ENCODE measurements at places on chromosomes 1 and 21.

DNA sequence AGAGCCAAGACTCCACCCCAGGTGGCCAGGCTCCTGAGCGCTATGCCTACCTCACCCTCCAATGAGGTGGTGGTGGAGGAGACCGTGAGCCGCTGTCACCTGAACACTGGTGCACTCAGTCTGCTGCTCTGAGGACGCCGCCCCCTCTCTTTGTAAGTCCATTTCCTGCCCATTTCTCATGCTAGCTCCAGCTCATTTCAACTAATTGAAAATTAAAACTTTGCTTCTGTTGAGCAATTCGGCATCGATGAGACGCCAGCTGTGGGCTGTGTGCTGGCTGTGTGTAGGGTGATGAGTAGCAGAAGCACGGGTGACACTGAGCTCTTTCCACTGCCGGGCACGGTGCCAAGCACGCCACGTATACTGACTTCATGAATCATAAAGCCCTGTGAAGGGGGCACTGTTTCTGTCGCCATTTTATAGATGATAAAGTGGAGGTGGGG, 11.2 kb downstream of the TNFRSF1B start:
- DNase-seq: no peak

- DNase-seq: no peak
Observed at GRCh38 chr21:42570362-42570761, 56.7 kb downstream of the SLC37A1 start.

DNA sequence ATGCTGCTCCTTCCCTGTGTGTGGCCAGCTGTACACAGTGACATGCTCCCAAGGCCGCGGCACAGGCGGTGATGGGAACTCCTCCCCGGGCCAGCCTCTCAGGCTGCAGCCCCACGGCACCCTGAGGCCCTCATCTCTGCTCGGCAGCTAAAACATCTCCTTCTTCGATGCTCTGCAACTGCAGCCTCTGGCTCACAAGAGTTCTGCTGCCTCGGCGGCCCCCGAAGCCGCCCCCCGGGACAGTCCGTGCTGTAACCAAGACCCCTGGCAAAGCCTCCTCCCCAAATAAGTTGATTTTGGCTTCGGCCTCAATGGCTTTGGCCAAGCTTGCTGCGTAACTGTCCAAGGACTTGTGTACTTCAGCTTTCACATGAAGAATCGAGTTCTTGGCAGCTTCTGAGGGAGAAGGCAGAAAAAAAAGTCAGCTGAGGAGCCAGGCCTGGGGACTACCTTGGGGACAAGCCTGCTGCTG, 51.3 kb downstream of the GPR161 start:
- no peak for DNase-seq

DNA sequence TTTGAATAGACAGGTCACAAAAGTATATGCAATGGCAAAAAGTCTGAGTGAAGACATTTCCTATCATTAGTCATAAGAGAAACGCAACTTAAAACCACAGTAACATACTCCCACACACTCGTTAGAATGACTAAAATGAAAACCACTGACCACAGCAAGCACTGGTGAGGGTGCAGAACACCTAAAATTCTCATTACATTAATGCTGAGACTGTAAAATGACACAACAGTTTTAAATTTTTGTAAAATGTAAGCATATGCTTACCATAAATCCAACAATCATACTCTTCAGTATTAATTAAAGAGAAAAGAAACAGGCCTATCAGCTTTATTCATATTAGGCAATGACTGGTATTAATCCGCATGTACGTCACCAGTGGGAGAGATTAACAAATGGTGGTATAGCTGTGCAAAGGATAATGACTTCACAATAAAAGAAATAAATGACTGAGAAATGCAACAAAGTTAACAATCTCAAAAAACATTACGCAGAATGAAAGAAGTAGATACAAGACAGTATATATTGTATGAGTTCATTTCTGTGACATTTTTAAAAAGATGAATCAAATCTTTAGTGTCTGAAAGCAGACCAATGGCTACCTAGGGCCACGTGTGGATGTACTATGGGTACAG, 253.5 kb downstream of the AKT3 start:
- peak; percentile 71 for DNase-seq

GRCh38 chr1:2554621-2555387, 1.4 kb upstream of the TNFRSF14 start:
- DNase-seq: no peak

DNA sequence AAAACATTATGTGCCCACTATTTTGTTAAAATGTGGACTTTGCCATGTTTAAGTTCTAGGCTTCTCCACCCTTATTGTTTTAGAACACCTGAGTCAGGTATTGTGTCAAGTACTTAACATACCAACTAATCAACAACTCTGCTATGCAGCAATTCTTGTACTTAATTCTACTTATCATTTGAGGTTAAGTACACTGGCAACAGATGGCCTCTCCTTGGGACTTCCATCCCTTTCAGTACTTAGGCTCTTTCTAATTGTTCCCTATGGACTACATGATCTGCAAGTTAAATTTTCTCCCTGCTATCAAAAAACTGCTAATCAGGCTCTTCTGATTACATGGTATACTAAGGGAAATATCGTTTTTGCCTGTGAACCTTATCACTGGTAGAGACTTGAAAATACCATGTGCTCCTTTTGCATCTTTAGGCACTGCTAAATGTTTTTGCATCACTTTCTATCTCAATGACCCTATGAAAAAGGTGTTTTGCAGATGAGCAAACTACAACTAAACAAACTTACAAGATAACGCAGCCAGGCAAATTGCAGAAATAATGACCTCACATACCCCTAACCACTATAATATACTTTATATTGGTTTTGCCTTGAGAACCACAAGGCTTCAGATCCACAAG, 18.9 kb downstream of the SFPQ start:
- DNase-seq: no peak

DNA sequence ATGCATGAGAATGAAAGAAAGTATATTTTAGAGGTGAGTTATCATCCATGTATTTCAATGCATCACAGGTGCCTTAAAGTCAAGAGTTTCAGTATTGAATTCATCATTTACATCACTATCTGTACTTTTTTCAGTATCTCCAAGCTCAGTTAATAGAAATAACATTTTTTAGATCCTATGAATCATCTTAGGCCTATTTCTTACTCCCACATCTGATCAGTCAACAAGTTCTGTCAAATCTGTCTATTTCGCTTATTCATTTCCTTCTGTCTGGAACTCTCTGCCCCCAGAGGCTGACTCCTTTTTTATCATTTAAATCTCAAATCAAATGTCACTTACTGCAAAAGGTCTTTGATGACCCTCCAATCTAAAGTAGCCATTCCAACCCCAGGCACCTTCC, 295.2 kb downstream of the LRRC7 start:
- no peak for DNase-seq

DNA sequence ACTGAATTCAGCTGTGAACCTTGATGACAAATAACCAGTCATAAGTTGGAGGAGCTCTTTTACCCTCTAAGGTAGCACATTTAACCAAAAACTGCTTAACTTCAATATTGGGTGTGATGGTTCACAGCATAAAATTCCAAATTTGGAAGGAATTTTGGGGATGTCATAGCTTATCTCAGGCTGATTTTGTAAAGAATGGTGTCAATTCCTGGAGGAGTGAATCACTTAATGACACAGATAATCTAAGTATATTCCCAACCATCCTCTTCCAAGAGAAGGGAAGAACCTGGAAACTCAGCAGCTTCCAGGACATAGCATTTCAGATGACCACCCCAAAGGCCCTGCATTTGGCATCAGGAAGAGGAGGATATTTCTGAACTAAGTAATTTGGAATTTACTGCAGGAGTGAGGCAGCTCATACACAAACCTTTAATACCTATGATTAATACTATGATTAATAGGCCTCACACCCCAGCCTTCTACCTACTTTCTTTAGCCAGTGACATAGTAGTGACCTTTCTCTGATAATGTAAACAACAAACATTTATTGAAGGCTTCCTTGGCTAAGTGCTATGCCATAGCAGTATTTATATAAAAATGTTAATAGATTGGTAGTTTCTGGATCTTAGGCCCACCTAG, 14.5 kb downstream of the GLUL start:
- DNase-seq: no peak

DNA sequence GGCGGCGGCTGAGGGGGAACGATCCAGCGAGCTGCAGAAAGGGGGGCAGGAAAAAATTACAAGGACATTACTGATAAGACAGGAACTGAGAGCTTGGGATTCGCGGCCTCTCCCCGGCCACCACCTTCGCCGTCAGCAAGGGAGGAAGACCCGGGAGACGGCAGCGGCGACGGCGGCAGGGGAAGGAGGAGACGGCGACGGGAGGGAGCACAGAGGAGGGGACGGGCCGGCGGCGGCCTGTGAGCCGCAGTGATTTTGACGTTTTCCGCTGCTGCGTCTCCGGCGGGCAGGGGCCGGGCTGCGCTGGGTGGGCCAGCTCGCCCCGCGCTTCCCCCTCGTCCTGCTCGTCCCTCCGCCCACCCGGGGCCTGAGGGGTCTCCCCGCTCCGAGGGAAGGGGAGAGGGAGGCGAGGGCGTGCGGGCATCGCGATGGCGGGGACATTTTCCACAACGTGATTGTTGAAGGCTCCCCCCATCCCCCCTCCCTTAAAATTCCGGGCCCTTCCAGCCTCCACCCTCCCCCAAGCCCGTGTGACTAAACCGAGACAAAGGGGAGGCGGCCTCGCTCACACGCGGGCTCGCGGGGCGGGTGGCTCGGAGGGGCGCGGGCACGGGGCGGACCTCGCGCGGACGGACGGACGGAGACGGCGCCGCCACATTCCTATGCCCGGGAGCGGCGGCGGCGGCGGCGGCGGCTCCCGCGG, 407 bp downstream of the CAMSAP2 start:
- no peak for DNase-seq

GRCh38 chr1:243421784-243422183, 165.9 kb downstream of the SDCCAG8 start:
- peak; percentile 16 for DNase-seq

- DNase-seq: no peak
Observed at GRCh38 chr1:79398501-79398900, 392.0 kb upstream of the ADGRL4 start.

GRCh38 chr1:235831148-235831547, 35.6 kb downstream of the LYST start:
- no peak for DNase-seq

- no peak for DNase-seq
Observed at GRCh38 chr1:16120407-16120806, 35.5 kb downstream of the EPHA2 start.

DNA sequence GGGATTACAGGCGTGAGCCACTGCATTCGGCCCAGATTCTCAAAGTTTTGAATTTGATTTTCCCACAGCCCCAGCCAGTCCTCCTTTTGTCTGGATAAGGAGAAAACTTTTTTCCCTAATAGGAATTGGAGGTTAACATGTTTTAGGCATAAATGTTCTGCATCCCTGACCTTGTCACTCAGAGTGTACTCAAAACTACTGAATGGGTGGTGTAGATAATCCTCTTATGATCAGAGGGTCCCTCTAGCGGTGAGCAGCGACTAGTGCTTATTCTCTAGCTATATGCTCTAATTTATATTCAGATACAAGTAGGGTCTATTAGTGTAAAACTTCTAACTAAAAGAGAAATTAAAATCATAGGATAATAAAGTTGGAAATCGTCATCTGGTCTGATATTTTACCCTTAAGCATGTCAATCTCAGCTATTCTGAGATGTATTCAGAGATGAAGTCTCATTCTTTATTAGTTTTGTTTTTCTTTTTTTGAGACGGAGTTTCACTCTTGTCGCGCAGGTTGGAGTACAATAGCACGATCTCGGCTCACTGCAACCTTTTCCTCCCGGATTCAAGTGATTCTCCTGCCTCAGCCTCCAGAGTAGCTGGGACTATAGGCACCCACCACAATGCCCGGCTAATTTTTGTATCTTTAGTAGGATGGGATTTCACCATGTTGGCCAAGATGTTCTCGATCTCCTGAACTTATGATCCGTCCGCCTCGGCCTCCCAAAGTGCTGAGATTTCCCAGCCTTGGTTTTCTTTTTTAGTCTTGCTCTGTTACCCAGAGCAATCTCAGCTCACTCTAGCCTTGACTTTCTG, 2.7 kb upstream of the PSMD4 start:
- peak; percentile 58 for DNase-seq

DNA sequence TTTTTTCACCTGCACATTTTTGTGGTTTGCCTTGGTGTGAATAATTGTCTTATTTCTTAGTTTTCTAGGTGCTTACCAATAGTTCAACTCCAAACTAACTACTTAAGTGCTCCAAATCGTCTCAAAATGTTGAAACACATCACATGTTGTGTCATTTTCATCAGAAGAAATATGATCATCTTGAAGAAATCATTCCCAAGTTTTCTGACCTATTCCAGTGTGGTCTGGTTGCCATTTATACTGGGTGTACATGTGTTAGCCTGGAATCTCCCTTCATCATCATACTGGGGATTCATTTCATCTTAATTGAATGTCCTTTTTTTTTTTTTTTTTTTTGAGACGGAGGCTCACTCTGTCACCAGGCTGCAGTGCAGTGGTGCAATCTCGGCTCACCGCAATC, 67.0 kb downstream of the EIF2B3 start:
- DNase-seq: no peak

GRCh38 chr21:26107429-26107828, 63.1 kb downstream of the APP start:
- no peak for DNase-seq

DNA sequence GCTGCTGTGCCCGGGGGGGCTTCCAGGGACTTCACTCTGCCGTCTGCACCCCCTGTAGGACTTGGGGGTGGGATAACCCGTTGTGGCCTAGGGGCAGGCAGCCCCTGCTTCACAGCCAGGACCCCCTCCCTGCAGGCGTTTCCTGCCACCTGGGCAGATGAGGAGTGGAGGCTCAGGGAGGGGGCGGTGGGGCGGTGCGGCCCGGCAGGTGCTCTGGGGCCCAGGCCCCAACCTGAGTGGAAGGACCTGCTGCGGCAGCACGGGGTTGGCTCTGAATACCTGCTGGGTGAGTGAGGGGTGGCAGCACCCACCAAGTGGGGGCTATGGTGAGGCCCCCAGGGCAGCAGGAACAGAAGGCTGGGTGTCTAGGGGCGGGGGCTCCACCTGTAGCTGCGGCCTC, 78.6 kb upstream of the TTC34 start:
- no peak for DNase-seq

DNA sequence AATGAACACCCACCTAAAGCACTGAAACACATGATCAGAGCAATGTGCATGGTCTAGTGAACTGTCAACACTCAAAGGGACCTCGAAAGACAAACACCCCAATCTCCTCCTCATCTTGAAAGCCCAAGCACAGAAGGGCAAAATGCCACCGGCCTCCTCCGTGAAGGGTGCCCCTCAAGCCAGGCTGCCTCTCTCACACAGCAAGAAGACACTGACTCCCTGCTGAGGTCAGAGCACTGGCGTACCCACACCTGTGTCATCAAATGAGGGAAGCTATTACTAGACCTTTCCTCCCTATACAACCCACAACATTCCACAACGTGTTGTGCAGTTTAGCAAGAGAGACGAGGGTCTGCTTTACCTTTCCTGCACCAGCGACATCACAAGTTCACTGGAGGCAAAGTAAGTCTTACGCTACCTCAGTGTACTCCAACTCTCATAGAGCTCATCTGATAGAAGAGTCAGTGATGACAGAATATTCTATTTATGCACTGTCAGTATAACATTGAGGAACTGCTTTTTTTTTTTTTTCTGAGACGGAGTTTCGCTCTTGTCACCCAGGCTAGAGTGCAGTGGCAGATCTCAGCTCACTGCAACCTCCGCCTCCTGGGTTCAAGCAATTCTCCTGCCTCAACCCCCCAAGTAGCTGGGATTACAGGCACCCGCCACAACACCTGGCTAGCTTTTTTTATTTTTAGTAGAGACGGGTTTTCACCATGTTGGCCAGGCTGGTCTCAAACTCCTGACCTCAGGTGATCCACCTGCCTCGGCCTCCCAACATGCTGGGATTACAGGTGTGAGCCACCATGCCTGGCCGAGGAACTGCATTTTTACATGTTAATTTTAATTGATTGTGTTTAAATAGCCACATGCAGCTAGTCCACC, 3.3 kb downstream of the SH3BP5L start:
- no peak for DNase-seq

GRCh38 chr1:38114241-38115026, 67.8 kb upstream of the POU3F1 start:
- no peak for DNase-seq

Measured in HFF-Myc (cell line).